NCI-H2029 treated with DMSO at 0.1 percent for 48 hours (cell line): ENCODE measurements at places on chromosomes 16 and 17.

- DNase-seq = no peak
These were observed 73.6 kb downstream of the GPRC5B start for GRCh38 chr16:19810817-19811731.

GRCh38 chr17:34755371-34755770 lies 176.0 kb downstream of the TMEM132E start:
- no peak for DNase-seq

DNA sequence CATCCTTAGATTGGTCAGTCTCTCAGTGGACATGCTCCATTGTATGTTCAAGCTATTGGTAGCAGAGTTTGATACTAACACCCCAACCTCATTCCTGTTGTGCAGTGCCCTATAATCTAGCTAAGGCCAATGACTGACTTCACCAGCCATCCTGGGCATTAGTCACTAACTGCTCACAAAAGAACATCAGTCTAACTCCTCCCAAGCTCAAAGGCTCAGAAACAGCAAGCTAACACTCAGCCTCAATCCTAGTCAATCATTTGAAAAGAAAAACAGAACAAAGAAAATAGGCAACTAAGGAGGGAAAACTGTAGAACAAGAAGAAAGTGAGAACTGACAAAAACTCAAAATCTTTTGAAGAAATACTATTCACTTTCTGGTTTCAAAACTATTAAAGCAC lies 199.1 kb upstream of the C17orf78 start:
- no peak for DNase-seq

- DNase-seq = no peak
These were observed 2.6 kb upstream of the MBTPS1 start for GRCh38 chr16:84119368-84119767.
